Dorsolateral prefrontal cortex (tissue), 122 donors: ENCODE measurements at places on chromosomes 2 and 18. TPM values are rescaled to one million over a fixed set of nuclear protein-coding genes. Genes with fewer than 3 reads are reported as not detected.

The RGPD4 gene
- 0.22 TPM for total RNA-seq

The CCDC68 gene
- 3.8 TPM for total RNA-seq

The NGEF gene
- total RNA-seq = 240 TPM

The ZNF521 gene
- 13.1 TPM for total RNA-seq

The ZNF519 gene
- 35.6 TPM for total RNA-seq

The FZD7 gene
- total RNA-seq = 3.5 TPM

The ABCG8 gene
- total RNA-seq = 3.4 TPM

The SERPINB13 gene
- not detected for total RNA-seq

The REEP1 gene
- total RNA-seq = 59.3 TPM

The PHLPP1 gene
- 132 TPM for total RNA-seq

The RAPGEF4 gene
- total RNA-seq = 273 TPM

The NEURL3 gene
- total RNA-seq = not detected

The CHN1 gene
- total RNA-seq = 295 TPM

The RUFY4 gene
- not detected for total RNA-seq

The SERPINB3 gene
- total RNA-seq = not detected

The CRYBA2 gene
- total RNA-seq = not detected

The CBLN2 gene
- total RNA-seq = 133 TPM

The NOL4 gene
- 88.9 TPM for total RNA-seq

The PRKAG3 gene
- not detected for total RNA-seq

The AKAIN1 gene
- total RNA-seq = 1.5 TPM

The VAPA gene
- total RNA-seq = 305 TPM

The GCG gene
- not detected for total RNA-seq

The KCNJ13 gene
- total RNA-seq = 1.1 TPM

The LAMA3 gene
- total RNA-seq = 11.3 TPM

The UBR3 gene
- 148 TPM for total RNA-seq

The GREB1 gene
- 44.2 TPM for total RNA-seq

The PSMA8 gene
- not detected for total RNA-seq

The FAM168B gene
- 191 TPM for total RNA-seq

The SERPINB5 gene
- not detected for total RNA-seq

The UGT1A4 gene
- total RNA-seq = not detected

The EFEMP1 gene
- 44.6 TPM for total RNA-seq

The GPR35 gene
- 4.4 TPM for total RNA-seq

The NFU1 gene
- 38.8 TPM for total RNA-seq

The STK16 gene
- 26.5 TPM for total RNA-seq

The SCYGR8 gene
- total RNA-seq = not detected

The MC4R gene
- 4.6 TPM for total RNA-seq

The CAVIN2 gene
- 8.6 TPM for total RNA-seq

The RND3 gene
- total RNA-seq = 5.5 TPM

The DLGAP1 gene
- 352 TPM for total RNA-seq

The ERBB4 gene
- total RNA-seq = 114 TPM

The G6PC2 gene
- total RNA-seq = not detected

The CCDC178 gene
- 1.9 TPM for total RNA-seq

The TMEM17 gene
- 4.5 TPM for total RNA-seq

The PAX8 gene
- total RNA-seq = 3.8 TPM

The GAREM1 gene
- 25.8 TPM for total RNA-seq

The SLC66A3 gene
- 14.5 TPM for total RNA-seq

The ST8SIA3 gene
- 167 TPM for total RNA-seq

The DYNAP gene
- total RNA-seq = not detected

The CD8B2 gene
- 0.80 TPM for total RNA-seq

The LOXHD1 gene
- total RNA-seq = 2.6 TPM

The COX7A2L gene
- 118 TPM for total RNA-seq

The INPP5D gene
- total RNA-seq = 19.7 TPM
